ENCODE measurements at places on chromosomes 7 and 10. TPM values are rescaled to one million over a fixed set of nuclear protein-coding genes. Genes with fewer than 3 reads are reported as not detected.

The MMD2 gene
- total RNA-seq: not detected

The SMURF1 gene
- total RNA-seq: 8.3 TPM

The CFAP70 gene
- 0.59 TPM for total RNA-seq

DNA sequence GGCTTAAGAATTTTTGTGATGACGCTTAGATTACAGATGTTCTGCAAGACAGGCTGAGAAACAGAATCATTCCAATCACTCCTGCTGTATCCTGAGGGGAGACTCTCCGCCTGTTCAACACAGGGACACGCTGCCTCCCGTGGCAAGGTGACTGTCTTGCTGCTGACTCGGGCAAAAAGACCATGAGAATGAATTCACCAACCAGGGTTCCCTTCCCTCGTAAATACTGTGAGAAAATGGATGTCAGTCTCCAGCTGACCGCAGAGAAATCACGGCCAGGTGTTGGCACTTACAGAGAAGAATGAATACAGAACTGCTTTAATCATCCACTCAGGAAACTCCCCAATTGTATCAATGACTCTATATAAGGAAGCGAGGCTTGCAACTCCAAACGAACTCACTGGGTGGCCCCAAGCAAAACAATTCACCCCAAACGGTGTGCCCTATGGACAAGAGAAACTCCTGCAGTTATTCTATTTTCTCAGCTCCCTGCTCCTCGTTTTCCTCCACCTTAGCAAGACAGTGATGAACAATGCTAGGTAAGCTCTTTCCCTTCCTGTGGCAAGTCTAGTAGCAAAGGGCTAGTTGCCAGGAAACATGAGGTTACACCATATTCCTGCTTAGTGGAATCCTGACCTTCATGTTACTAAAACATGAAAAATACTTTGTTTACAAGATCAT, 22.8 kb downstream of the GNA12 start:
- no peak overlapping the region for H3K27ac ChIP-seq
- peak; percentile 13 for DNase-seq
- H3K4me3 ChIP-seq: no peak overlapping the region
- H3K27me3 ChIP-seq: no peaks in the 10 kb centered on the region
- peaks cover 39% of the 10 kb centered on the region for H3K4me1 ChIP-seq

- H3K4me1 ChIP-seq: peaks cover 29% of the 10 kb centered on the region
- no peak overlapping the region for H3K27ac ChIP-seq
- H3K4me3 ChIP-seq: no peak overlapping the region
- no peak for DNase-seq
These were observed 4.9 kb downstream of the PRTFDC1 start for GRCh38 chr10:24947304-24948097.

Data from activated CD8-positive, alpha-beta T cell treated with anti-CD3 and anti-CD28 coated beads for 36 hours (primary cell).